ENCODE measurements at places on chromosomes 1 and 21.

DNA sequence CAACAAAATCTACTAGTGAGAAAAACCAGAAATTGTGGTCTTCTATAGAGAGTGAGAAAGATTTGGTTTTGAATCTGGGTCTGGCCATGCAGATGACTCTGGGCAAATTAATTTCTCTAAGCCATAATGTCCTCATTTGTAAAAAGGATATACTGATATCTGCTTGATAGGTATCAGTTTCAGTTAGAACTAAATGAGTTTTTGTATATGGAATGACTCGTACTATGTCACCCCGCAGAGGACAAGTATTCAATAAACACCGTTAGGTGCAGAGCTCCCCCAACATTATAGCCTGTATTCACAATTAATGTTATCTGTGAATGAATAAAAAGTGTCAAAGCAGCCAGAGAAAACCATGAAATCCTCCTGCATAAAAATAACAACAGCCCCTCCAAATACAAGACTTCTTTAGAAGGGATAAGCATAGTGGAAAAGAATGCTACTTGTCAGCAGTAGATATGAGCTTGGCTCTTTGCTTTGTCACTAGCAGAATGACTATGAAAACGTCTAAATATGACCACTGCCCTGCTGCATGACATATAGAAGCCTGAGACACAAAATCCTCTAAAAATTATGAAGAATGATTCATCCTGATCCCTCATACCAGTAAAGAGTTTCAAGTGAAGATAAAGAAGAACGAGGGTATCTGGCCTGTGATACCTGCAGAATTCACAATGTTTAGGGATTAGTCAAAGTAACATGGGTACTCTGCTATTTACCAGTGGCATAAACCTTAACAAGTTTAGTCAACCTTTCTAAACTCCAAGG is 17.8 kb downstream of the SCAF4 start:
- DNase-seq: no peak

GRCh38 chr1:1437904-1438376 is 2.5 kb downstream of the VWA1 start:
- no peak for DNase-seq

DNA sequence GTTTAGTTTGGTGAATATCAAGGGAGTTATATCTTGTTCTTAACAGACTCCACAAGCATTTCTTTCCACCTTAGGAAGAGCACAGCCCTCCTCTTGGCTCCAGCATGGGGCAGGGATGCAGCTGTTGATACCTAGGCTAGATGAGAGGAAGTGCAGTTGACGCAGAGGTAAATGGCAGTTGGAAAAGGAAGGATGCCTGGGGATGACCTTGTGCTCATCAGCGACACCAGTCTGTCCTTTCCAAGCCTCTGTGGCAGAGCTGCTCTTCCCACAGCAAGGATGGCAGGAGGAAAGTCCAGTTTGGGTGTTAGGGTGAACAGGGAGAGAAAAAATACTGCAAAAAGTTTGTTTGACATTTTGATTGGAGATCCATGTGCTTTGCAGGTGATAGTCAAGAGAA is 6.2 kb downstream of the PROX1 start:
- DNase-seq: no peak

- no peak for DNase-seq
Measured at GRCh38 chr1:109218516-109218915, 4.8 kb downstream of the SARS1 start.

DNA sequence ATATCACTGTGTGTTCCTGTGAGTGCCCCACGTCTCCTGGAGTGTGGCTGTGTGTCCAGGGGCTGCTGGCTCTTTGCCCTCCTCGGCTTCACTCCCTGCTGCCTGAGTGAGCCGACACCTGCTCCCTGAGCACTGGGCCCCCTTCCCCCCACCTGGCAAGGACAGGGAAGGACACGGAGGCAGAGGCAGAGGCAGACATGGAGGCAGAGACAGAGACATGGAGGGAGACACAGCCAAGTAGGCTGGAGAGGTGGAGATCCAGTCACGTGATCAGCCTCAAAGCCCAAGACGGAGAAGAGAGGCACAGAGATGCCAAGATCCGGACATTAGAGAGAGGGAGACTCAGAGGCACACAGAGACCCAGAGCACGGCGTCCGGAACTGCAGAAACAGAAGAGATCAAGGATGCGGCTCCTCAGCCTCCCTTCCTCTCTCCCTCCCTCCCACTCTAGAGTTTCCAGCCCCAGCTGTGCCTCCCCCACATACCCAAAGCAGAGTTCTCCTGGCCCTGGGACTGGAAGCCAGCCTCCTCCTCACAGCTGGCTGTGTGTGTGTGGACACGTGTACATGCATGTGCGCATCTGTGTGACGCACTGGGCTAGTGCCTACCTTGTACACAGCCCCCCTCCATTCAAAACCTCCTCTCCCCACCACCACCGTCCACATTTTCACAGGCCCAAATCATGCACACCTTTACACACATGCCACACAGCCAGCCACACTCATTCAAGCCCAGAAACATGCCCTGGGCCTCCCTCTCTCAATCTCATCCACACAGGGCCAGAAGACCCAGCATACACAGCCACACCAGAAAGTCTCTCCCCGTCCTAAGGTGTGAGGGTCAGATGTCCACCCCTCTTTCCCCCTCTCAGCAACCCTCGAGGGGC is 39.1 kb upstream of the WASF2 start:
- no peak for DNase-seq

- no peak for DNase-seq
Measured at GRCh38 chr1:199954699-199955098, 72.8 kb upstream of the NR5A2 start.

GRCh38 chr21:26007951-26008498 is 162.5 kb downstream of the APP start:
- DNase-seq: no peak

GRCh38 chr1:82806133-82806532 is 1005.4 kb downstream of the ADGRL2 start:
- no peak for DNase-seq

DNA sequence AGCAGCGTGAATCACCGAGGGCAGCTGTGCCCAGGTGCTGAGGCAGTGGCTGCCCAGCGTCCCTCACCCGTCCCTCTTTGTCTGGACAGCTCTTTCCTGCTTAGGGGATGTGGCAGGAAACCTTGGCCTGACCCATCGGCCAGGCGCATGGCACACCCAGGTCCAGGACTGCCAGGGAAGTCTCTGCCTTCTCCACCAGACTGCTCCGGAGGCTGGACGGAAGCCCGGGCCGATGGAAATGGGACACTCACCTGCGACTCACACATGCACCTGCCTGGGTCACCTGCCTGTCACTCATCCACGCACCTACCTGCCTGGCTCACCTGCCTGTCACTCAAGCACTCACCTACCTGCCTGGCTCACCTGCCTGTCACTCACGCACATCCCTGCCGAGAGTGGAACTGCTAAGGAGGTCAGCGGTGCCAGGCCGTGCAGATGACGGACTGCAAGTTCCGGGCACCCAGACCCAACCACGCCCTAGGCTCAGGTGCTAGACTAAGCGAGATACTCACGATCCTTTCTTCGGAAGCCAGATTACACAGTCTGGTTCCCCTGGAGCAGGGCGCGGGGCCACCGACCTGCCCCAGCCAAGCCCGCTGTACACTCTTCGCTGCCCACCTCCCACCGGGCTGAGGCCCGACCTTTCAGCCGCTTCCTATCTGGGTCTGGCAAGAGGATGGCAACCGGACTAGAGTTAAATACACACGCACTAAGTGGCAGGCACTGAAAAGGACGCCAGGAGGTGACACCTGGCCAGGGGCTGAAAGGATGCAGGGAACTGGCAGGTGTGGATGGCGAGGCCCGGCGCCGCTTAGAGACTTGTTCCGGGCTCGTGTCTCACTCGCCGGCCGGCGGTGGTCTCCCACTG is 1.1 kb downstream of the UBE2J2 start:
- DNase-seq: no peak

- DNase-seq: no peak
Measured at GRCh38 chr1:173149887-173150286, 57.2 kb downstream of the TNFSF4 start.

DNA sequence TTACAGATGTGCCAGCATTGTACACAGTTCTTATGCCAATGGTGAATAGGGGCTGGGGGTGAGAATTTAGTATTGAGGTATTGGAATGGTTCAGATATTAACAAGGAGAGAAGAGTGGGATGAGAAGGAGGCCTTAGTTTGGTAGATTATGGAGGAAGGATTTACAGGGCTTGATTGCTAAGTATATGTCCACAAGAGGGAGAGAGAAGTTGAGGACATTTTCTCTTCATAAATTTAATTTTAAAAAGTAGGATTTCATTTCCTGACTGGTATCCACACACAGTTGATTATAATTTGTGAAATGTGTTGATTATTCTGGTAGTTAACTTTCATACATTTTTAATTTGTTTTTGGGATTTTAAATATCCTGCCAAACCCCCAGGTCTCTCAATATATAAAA is 213.0 kb downstream of the ADGRL2 start:
- DNase-seq: no peak

DNA sequence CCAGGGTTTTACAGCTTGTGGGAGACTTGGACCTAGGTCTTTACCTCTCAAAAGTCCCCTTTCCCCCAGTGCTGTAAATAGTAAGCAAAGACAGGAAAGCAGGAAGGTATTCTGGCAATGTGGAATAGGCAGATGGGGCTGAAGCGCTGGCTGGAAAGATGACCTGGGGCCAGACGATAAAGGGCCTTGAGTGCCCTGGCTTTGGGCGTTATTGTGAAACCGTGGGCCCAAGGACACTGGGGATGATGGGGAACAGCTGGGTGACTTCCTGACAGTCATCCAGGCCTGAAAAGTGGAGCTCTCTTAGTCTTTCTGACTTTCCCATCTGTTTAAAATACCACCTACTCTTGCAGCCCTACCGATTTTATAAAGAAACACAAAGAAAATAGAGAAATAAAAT is 16.3 kb downstream of the URB2 start:
- no peak for DNase-seq

DNA sequence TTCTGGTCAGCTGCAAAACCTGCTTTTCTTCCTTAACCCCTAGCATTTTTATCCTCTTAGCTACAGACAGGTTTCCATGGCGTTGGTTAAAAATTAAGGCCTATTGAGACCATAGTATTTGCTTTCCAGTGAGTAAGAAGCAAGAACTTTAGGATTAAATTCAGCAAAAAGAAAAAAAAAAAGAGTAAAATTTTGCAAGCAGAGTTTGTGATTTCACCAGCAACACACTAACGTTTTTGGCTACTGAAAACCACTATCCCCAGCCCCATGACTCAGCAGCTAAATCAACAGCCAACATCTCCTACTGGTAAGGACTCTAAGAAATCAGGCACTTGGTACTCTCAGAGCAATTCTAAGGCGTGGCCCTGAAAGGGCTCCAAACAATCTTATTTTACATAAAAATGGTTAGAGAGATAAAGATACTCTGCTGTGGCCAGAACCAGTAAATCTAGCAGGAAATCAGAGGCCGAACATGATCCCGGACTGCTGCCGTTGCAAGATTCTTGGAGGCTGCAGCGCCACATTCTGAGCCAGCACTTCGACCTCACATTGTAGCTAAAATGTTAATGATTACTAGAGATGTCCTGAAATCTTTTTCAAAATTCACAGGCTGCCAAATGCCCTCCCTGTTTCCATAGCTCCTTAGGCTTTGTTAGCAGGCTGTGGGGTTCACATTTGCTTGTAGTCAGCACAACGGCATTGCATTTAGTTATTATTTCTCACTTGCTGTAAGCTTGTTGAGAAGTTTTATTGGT is 1.6 kb upstream of the ENO1 start:
- DNase-seq: no peak

DNA sequence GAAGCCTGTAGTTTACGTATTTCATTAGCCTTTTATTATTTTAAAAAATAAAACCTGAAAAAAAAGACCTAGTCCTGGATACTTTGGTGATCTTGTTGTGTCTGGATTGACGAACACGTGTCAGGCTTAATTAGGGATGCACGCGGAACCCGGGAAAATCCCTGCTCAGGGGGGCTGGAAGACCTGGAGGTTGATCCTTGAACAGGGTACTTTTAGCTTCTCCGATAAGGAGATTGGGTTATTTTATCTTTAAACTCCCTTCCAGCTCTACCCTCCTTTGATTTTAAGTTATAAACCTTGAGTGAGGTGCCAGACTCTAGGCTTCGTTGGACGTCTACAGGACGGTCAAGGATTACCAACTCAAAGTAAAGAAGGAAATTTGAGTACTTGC is 552 bp upstream of the ZNF691 start:
- DNase-seq: no peak

DNA sequence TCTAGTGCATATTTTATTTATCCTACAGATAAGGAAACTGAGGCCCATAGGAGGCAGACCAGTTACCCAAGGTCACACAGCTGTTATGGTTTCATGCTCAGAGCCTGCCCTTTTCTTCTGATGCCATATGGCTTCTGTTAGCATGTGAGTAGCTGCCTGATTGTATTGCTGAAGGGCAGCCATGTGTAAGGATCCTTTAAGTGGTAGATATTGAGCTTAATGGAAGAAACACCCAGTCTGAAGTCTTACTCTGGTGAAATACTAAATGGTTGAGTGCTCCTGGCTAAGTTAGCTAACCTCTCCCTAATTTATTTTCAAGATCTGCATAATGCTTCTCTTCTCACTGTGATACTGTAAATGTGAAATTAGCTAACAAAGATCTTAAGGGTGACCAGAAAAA is 30.9 kb downstream of the ADAMTS5 start:
- no peak for DNase-seq

GRCh38 chr1:200480964-200481363 is 71.1 kb upstream of the ZNF281 start:
- no peak for DNase-seq

DNA sequence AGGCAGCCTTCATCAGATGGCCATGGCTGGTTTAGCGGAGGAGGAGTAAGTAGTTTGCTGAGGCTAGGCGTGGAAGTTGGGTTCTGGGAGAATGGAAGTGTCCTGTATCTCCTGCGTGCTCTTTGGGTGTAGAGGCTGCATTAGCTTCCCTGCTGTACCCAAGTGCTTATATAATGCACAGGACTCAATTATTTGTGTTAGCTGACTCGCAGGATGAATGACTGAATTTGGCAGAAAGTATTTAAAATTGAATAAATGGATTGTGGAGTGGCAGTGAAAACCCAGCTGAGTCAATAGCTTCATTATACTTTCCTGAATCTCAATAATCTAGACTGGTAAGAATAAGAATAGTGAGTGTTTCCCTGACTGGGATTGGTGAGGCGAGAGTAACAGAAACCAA is 13.8 kb downstream of the DNTTIP2 start:
- no peak for DNase-seq

- DNase-seq: no peak
Measured at GRCh38 chr1:220702733-220703270, 12.6 kb downstream of the C1orf115 start.

- DNase-seq: no peak
Measured at GRCh38 chr1:230284891-230285290, 141.2 kb downstream of the PGBD5 start.

DNA sequence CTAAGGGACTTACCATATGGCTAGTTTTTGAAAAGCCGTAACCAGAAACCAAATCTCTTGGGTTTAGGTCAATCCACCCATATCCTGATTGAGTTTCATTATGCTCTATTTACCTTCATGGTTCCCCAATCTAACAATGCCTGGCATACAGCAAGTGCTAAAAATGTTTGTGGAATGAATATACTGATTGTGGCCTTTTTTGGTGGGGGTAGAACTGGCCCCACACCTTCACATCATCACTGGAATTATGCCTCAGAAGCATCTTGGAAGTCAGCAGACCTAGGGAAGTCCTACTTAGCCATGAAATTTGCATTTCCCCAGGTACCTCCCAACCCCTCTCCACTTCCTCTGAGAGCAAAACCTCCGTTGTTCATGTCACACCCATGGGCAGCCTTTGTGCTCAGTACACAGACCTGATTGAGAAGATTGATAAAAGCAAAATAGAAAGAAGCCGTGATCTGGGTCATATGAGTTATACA is 17.8 kb upstream of the SLAMF1 start:
- no peak for DNase-seq
